ENCODE measurements at places on chromosomes 2 and 18.

DNA sequence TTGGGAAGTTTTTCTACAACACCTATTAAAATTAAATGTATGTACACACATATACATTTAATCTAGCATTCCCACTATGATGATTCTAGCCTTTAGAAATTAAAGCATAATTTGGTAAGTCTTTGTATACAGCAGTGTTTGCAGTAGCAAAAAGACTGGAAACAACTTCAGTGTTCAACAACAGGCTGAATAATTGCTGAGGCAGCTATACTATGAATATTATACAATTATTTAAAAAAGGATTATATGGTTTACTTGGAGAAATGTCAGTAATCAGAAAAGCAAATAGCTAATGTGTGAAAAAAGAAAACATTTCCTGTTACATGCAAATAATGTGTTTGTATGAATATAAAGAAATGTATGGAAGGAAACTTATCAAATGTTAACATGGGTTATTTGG lies 1.4 kb upstream of the ZNF638 start:
- no peak for DNase-seq

DNA sequence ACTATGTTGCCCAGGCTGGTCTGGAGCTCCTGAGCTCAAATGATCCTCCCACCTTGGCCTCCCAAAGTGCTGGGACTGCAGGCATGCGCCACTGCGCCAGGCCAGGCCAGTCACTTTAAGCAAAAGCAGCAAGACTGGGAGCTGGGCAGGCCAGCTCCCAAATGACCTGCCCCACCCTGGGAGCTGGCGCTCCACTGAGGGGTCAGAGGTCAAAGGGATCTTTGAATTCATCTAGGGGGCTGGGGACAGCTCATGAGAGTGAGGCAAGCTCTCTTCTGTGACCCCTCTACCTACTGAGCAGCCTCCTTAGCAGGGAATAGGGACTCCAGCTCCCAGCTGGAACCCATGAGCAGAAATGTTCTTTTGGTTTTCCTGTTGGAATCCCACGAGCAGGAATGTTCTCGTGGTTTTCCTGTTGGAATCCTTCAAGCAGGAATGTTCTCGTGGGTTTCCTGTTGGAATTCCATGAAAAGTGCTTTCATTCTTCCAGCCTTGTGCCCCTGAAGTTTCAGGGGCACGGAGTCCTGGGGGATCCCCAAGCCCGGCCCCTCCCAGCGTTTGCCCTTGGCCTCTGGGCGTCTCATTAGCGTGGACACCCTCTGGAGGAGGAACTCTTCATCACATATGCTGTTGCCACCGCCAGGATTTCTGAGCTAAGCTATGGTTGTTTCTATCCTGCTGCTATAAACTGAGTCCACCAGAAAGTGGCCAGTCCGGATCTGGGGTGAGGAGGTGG lies 162.0 kb upstream of the HAAO start:
- DNase-seq, result no peak

DNA sequence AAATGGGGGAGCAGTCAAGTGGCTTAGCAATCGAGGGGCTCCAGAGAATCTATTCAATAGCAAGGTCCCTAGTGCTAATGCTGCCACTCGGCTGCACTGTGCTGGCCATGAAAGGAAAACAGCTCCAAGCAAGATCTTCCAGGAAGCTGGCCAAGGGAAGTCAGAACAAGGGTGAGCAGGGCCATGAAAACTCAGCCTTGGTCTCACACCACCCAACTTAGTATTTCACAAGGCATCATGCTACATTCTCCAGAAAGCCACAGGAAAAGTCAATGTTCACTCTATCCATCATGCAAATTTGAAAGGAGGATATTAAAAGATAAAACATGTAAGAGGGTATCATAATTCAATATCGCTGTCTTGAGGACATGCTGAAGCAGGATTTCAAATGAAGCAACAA lies 35.7 kb downstream of the NRP2 start:
- no peak for DNase-seq

DNA sequence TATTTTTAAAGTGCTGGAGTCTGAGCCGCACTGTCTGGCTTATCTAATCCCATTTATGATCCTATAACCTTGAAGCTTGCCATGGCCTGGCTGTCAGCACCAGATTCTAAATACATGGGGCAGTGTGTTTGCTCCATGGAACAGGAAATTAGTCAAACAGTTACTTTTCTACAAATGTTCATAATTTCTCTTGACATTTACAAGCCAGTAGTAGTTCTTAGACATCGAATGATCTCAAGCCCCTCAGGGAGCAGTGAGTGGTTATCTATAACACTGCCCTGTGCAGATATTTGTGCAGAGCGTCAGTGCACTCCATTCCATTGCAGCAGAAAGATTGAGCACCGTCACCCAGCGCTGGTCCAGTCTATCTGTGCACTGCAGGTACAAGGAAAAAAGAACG lies 205.2 kb downstream of the AGPS start:
- no peak for DNase-seq

- no peak for DNase-seq
These were observed 473.9 kb upstream of the HS6ST1 start for GRCh38 chr2:128792476-128793054.

DNA sequence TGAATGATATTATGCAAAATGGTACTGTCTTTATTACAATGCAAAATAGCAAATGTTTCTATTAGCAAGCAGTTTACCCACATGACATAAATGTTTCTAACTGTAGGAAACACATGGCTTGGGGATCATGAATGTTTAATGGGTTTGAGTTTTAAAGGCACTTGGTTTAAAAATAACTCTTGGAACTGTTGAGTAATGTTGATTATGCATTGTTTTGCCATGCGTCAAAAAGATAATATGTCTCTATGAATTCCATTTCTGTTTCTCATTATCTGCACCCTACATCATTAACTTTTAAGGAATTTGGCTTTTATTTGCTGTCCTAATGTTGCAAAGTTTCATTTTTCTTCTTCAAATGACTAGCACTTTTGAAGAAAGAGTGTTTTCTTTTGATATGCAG lies 1355.5 kb downstream of the SUCLG1 start:
- no peak for DNase-seq

- DNase-seq, result no peak
These were observed 7.2 kb downstream of the DTNB start for GRCh38 chr2:25666218-25666617.

DNA sequence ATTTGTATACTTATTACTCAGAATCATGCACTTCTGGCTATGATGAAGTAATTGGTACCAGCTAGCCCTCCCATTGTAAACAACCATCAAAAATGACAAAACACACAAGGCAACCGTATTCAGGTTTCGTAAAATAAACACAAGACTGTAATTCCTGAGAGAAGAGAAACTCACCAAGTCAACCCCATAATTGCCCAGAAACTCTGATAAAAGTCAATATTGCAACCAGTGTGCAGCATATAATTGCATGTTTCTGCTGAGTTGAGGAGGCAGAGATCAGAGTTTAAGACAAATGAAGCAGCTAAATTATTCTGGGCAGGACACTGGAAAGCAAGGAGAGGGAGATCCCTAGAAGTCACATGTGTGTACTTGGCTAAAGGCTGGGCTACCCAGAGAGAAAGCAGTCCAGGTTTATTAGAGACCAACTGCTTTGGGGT lies 90.3 kb downstream of the ROCK2 start:
- DNase-seq, result no peak

All from 8988T (cell line).